Stimulated activated CD4-positive, alpha-beta T cell treated with anti-CD3 and anti-CD28 coated beads, Interleukin-4, amount 100 ng/mL, for 48 hours (primary cell): ENCODE measurements at places on chromosomes 12 and 14.

- DNase-seq: peak; percentile 7
Measured at GRCh38 chr12:106138633-106139421, at the start of gene NUAK1. Gene NUAK1, minus strand, starts transcription at chr12:106138954. Its CDS starts 301 bp downstream, at chr12:106138653.

DNA sequence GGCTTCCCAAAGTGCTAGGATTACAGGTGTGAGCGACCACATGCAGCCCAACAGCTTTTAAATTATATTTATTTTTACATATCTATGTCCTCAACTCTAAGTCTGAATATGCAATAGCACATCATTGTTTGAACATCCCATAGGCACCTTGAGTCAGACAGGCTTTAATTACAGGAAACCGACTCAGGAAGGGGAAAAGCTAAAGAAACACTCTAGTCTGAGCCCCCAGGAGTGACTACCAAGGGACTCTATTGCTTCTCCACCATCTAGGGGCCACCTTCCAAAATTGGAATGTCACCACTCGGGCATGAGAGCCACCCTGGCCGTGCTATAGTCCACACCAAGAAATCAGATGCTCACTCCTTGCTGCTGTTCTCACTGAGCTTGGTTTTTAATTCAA is 14.0 kb upstream of the MFAP5 start:
- no peak for DNase-seq

DNA sequence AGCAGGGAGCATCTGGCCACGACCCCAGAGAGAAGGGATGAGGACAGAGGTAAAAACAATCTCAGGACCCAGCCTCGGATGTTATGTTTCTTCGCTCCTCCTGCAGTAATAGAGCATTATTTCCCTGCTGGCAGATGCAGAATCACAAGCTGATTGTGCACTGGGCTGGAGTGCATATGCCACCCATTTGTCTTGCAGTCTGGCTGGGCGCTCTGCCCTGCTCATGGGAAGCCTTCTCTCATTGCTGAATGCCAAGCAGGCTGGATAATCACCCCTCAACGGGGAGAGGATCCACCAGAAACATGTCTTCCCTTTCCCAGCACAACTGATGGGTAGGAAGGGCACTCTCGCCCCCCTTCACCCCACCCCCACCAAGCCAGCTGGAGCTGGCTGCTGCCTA is 8.5 kb upstream of the VASH1 start:
- DNase-seq: no peak

DNA sequence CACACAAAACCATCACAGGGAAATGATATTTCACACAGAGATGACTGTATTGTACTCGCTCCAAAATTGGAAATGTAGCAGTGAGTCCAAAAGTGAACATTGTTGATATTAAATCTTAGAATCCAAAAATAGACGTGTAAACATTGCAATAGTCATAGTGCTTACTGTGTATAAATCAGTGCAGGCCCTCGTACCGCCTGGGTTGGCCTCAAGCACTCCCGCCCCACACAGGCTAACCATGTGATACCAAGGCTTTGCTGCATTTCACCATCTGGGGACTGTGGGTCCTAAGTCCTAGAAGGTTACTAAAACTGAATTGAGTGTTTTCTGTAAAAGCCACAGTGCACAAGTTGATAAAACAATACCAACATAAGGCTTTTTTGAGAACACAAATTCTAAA is 107.3 kb downstream of the PPP2R5E start:
- DNase-seq: no peak
